Activated naive CD4-positive, alpha-beta T cell treated with anti-CD3 and anti-CD28 coated beads for 36 hours (primary cell): ENCODE measurements at places on chromosomes 12 and 14. TPM values are rescaled to one million over a fixed set of nuclear protein-coding genes. Genes with fewer than 3 reads are reported as not detected.

Gene CCNK
- total RNA-seq, result 99.0 TPM

Gene PIANP
- total RNA-seq, result 0.27 TPM

Gene BEST3
- total RNA-seq, result not detected

Gene PDZRN4
- not detected for total RNA-seq

Gene DEGS2
- total RNA-seq, result 0.99 TPM

Gene NGDN
- total RNA-seq, result 38.9 TPM

Gene MBIP
- total RNA-seq, result 29.9 TPM

Gene NPAS3
- total RNA-seq, result not detected

DNA sequence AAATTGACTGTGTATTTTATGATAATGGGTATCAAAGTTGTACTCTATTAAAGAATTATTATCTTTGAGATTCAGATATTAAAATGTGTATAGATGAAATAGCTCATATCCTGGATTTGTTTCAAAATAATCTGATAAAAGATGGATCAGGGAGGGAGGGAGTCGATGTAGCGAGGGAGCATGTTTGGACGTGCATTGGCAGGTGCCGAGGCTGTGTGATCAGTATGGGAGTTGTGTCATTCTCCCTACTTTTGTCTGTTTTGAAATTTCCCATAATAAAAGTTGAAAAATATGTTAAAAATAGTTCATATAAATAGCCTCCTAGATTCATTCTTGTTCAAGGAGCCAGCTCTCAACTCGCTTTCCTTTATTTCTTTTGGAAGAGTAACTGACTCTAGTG lies 171.6 kb upstream of the HIF1A start:
- DNase-seq, result no peak

DNA sequence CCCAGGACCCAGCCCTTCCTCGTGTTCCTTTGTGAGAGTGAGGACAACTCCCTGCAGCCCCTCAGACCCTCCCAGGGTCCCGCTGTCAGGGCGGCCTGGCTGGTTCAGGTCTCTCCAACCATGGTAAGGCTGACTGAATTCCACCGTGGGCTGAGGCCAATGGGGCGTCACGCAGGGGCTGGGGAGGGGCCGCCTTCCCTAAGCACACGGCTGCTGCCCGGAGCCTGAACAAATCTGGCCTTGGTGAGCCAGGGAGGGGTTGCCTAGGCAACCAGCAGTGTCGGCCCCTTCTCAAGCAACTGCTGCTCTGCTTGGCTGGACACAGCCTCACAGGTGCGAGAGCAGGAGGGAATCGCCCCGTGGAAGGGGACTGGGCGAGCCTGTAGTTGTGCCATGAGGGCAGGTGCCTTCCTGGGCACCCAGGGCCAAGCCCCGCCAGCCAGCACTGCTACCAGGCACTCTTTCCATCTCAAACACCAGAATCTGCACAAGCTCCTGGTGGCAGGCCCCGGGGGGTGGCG lies 37.0 kb upstream of the GALNT9 start:
- no peak for DNase-seq

- DNase-seq, result no peak
Measured at GRCh38 chr14:100503251-100503650, 84.0 kb downstream of the BEGAIN start.

GRCh38 chr12:104049903-104050356 lies at the start of gene GLT8D2:
GLT8D2 (minus strand) TSS chr12:104050187; CDS start chr12:104019648, 30,539 bp downstream.
- DNase-seq, result peak; percentile 12

GRCh38 chr14:102629011-102629444 lies 36.6 kb downstream of the RCOR1 start:
- no peak for DNase-seq
